Activated T-cell treated with anti-CD3 and anti-CD28 coated beads for 4 hours (primary cell): ENCODE measurements at places on chromosomes 2 and 18.

DNA sequence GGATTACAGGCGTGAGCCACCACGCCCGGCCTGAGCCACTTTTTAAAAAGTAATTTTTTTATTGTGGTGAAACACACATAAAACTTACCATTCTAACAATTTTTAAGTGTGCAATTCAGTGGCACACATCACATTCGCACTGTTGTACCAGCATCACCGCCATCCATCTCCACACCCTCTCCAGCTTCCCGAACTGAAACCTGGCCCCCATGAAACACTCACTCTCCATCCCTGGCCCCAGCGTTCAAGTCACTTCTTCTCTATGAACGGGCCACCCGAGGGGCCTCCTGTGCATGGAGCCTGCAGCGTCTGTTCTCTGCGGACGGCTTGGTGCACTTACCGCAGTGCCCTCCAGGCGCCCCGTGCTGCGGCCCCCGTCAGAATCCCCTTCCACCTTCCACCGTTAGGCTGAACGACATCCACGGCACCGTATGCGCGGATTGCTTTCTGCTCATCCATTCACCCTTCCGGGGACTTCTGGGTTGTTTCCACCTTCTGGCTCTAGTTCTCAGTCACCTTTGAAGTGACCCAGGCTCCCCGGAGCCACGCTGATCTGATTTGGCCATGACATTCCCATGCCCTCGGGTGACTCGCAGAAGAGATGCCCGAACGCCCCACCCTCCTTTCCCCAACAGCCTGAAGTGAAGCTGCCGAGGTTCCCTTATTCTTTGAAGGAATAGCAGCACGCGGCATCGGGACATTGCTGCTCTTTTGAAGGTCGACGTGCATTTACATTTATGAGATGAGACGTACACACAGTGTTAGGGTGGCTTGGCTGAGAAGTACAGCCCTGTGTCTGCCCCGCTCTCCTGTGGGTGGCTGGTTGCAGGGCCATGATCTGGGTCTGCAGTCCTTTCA is 134.4 kb downstream of the MBP start:
- DNase-seq = no peak

- peak; percentile 62 for DNase-seq
These were observed at the start of gene SLC30A3 for GRCh38 chr2:27262379-27263286. Gene SLC30A3 (minus strand): TSS chr2:27263047. CDS start chr2:27262906, 141 bp downstream.

DNA sequence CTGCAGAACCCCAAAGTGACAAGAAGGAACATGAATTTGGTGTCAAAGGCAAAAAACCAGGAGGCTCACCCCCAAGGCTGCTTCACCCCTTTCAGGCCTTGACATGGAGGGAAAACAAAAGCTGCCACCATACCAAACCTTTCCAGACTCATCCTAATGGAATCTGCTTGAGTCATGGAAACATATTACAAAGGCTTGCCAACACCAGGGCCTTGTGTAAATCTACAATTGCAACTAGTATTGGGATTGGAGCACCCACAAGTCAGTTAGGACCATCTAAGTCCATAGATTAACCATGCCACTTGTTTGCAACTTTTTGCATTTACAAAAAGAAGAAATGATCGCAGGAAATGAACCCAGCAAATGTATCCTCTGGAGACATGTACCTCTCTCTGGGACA is 297.6 kb downstream of the CDCA7 start:
- DNase-seq = no peak

DNA sequence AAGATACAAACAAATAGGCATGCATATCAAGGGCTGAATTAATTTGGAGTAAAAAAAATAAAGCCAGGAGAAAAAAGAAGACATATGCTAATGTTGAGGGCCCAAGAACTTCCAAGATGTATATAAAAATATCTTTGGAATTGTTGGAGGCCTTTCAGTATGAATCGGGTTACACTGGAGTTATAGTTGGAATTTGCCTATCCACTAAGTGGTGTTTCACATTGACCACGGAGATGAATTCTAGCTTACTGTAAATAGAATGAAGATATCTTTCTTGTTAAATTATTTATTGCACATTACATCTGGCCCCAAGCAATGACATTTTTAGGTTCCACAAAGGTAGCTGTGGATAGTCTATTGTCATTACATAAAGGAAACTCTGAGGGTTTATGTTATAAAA is 38.5 kb upstream of the TRIB2 start:
- no peak for DNase-seq

GRCh38 chr2:10048501-10049171 is 5.3 kb downstream of the KLF11 start:
- no peak for DNase-seq

GRCh38 chr18:23740105-23740830 is 51.0 kb downstream of the LAMA3 start:
- no peak for DNase-seq

- DNase-seq = no peak
These were observed 48.0 kb downstream of the NAB1 start for GRCh38 chr2:190696792-190697398.
